Esophagus muscularis mucosa (tissue), 4 donors: ENCODE measurements at places on chromosomes 2 and 18. TPM values are rescaled to one million over a fixed set of nuclear protein-coding genes. Genes with fewer than 3 reads are reported as not detected.
A peak's percentile ranks its signal among the peaks of the same experiment; 100 is the strongest.

Gene OSBPL6
- 1.8 TPM for total RNA-seq

Gene LYPD6
- 1.0 TPM for total RNA-seq

Gene LCT
- not detected for total RNA-seq

- DNase-seq = no peak
These were observed 46.1 kb downstream of the SPRED2 start for GRCh38 chr2:65386344-65386743.

DNA sequence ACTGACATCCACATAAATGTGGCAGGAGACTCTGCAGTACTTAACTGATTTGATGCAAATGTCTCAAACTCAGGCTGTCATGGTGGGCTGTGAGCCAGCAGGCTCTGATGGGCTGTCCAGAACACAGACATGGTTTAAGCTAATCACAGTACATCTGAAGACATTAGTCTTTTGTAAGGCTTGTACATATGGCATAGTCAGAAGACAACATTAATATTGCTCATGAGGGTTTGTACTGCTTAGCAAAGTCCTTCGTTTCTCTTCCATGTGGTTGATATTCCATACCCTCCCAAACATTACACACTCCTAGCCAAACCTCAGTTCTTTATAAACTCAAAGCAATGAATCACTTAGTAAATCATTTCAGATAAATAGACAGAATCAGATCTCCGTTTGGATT, 330.6 kb downstream of the RND3 start:
- DNase-seq = no peak

GRCh38 chr2:45506756-45507155, 104.3 kb downstream of the SRBD1 start:
- DNase-seq = no peak

DNA sequence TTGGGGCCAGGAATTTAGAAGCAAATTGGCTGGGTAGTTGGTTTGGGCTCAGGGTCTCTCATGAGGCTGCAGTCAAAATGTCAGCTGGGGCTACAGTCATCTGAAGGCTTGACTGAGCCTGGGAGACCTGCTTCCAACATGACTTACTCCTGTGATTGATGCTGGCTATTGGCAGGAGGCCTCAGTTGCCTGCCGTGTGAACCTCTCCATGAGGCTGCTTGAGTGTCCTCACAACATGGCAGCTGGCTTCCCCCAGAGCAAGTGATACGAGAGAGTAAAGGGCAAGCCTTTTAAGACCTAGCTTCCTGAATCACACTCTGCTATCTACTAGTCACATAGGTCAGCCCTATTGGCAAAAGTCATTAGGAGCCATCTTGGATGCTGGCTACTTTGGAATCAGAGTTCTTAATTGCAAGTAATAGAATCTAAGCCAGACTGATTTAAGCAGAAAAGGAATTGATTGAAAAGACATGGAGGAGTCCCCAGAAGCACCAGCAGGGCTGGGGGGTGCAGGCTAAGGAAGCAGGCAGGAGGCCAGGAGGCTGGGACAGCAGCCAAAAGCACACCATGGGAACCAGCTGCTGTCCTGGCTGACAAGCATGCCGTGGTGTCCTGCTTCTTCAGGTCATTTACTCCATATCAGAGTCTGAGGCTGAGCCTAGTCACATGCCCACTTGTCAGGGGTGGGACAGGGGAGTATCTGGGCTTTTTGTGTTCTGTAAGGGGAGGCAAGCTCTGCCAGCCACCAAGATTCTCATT, 7.8 kb upstream of the GIGYF2 start:
- no peak for DNase-seq

GRCh38 chr2:228367356-228367755, 185.9 kb upstream of the SPHKAP start:
- DNase-seq = no peak

GRCh38 chr2:46308081-46308480, 10.9 kb downstream of the EPAS1 start:
- no peak for DNase-seq

- no peak for DNase-seq
These were observed 16.2 kb downstream of the EPB41L3 start for GRCh38 chr18:5527603-5528002.

- peak; percentile 12 for DNase-seq
These were observed 605.4 kb downstream of the BCL11A start for GRCh38 chr2:59947917-59948541.

- no peak for DNase-seq
These were observed 1.0 kb upstream of the B3GNT7 start for GRCh38 chr2:231394211-231395141.

DNA sequence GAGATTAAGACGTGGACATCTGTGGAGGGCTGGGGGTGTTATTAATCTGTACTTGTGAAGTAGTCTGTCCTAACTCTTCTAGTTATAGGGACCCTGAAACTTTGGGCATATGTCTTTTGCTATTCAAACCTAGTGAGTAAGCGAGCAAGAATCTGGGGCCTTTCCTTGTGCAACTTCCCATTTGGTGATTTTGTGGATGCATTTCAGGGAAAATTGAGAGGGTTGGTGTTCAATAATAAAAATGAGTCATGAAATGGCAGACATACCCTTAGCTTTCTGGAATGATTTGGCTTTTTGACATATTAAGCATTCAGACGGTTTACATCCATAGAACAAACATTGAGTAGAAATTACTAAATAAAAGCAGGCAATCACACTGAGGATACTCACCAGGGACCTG, 17.0 kb downstream of the COL4A4 start:
- DNase-seq = no peak

GRCh38 chr2:39996653-39997080, 217.6 kb upstream of the THUMPD2 start:
- no peak for DNase-seq

- DNase-seq = no peak
These were observed 5.2 kb downstream of the CD207 start for GRCh38 chr2:70830366-70830765.

- no peak for DNase-seq
These were observed 170.0 kb downstream of the PDE11A start for GRCh38 chr2:177902395-177903163.
